ENCODE measurements at places on chromosomes 16 and 17.

GRCh38 chr16:75908331-75909117 lies 182.2 kb upstream of the CPHXL start:
- no peak for DNase-seq

DNA sequence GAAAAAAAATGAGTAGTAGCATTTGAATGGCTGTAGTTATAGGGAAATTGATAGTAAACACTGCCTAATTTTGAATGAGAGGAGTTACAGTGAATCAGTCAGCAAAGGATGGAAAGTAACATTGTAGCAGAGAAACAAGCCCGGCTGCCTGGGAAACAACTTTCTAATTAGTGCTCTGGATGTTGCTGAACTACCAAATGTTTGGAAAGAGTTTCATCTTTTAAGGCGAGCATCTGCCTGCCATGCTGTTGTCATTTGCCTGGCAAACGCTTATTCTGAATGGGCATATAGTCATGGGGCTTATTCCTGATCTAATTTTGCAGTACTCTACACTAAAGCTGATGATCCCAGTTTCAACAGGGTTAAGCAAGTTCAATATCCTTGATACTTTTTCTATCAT lies 138.6 kb downstream of the CDH11 start:
- DNase-seq = no peak

DNA sequence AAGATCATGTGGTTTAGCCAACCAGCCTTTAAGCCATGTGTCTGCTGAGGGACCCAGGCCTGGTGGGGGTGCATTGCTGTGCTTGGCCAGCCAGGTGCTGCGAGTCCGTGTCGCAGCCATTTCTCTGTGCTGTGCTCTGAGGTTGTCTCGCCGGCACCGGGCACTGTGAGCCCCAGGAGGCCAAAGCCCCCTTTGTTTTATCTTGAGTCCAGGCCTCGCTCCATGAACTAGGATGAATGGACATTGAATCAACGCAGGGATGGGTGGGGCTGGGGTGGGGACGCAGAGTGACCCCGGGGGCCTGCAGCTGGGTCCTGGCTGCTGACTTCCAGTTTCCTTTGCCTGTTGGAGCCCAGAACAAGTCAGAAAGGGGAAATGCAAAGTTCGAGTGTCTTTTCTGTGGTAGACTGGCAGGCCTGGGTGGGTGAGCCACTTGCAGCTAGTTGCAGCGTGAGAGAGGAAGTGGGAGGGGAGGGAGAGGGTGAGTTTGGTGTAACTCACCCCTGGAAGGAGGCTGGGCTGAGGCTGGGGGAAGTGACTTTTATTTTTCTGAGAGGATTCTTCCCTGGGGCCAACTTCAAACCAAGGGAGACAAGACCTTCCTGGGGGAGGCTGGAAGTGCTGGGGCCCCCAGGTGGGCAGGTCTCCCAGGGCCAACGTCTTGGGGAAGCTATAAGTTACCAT lies 324.7 kb downstream of the SEC14L1 start:
- DNase-seq = peak; percentile 57

GRCh38 chr17:43371227-43371821 lies 27.5 kb upstream of the ARL4D start:
- DNase-seq = no peak

DNA sequence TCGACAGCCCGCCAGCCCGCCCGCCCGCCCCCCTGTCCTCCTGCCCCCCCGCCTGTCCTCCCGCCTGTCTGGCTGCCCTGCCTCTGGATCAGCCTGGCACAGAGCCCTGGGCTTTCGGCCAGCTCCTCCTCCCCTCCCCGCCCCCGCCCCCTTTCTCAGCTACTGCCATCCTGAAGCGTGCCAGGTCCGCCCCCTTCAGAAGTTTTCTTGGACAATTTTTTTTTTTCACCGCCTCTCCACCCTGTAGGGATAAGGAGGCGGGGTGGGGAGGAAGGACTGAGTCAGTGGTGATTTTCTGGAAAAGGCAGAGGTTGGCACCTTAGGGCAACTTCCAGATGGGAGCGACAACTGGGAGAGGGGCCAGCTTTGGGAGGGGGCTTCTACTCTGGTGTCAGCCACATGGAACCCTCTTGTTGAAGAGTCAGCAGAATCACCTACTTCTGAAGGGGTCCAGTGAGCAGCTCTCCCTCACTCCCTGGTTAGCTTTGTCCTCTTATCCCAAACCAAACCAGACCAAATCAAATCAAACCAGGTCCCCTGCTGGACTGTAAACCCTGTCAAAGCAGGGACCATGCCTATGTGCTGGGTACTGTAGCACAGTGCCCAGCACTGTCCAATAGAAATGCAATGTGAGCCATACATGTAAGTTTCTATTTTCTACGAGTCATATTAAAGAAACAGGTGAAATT lies 19.7 kb downstream of the IGF2BP1 start:
- DNase-seq = no peak

GRCh38 chr17:61996916-61997605 lies 68.0 kb downstream of the MED13 start:
- no peak for DNase-seq

DNA sequence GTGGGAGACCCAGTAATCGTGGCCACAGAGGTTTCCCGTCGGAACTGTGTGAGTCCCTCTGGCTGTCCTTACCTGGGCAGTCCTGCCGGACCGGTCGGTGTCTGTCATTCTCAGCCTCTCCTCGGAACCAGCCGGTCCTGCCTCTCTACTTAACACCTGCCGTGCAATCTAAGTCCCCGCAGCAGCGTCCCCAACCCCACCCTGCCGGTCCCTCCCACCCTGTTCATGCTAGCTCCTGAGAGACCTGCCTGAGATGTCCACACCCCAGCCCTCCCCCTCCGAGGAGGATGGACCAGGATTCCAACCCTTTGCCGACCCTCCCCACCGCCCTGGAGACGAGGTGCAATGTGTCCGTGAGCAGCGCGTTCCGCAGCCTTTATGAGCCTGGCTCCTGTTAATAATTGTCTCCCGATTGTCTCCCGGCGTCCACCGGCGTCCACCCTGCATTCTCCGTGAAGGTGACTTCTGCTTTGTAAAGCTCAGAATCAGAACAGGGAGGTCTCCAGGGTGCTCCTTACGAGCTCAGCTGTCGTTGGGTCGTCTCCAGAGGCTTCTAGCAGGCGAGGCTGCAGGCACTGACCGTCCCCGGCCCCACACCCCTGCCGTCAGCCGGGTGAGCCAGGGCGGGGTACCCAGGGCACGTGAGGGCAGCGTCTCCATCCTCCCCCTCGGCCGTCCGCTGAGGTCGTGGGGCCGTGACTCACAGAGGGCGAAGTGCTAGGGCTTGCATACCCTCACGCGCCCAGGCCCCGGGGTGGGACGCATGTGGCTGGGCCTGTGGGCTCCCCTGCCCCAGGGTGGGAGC lies 10.1 kb downstream of the METRNL start:
- no peak for DNase-seq

DNA sequence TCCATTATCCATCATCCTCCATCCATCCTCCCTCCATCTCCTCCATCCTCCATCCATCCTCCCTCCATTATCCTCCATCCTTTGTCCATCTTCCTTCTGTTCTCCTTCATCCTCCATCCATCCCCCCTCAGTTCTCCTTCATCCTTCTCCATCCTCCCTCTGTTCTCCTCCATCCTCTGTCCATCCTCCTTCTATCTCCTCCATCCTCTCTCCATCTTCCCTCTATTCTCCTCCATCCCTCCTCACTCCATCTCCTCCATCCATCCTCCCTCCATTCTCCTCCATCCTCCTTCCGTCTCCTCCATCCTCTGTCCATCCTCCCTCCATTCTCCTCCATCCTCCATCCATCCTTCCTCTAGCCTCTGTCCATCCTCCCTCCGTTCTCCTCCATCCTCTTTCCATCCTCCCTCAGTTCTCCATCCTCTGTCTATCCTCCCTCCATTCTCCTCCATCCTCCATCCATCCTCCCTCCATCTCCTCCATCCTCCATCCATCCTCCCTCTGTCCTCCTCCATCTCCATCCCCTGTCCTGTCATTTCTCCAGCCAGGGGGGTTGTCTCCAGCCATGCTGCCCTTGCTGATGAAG lies 143.7 kb downstream of the SDK2 start:
- no peak for DNase-seq

DNA sequence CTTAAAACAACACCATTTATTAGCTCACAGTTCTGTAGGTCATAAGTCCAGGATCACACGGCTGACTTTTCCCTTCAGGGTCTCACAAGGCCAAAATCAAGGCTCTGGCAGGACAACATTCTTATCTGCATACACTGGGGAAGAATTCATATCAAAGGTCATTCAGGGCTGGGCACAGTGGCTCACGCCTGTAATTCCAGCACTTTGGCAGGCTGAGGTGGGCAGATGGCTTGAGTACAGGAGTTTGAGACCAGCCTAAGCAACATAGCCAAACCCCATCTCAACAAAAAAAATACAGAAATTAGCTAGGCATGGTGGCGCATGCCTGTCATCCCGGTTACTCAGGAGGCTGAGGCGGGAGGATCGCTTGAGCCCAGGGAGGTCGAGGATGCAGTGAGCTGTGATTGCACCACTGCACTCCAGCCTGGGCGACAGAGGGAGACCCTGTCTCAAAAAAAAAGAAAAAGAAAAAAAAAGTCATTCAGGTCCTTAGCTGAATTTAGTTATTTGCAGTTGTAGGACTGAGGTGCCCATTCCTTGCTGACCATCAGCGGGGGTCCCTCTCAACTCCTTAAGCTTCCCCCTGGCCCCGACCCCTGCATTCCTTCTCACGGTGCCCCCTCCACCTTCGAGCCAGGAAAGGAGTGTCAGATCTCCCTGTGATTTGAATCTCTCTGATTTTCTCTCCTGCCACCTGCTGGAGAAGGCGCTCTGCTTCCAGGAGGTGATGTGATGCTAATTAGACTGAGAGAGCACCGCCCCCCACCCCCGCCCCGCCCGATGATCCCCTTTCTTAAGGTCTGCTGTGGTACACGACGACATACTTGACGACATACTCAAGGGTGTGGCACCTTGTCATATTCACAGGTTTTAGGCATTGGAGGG lies 91.8 kb upstream of the CLEC18A start:
- DNase-seq = no peak

DNA sequence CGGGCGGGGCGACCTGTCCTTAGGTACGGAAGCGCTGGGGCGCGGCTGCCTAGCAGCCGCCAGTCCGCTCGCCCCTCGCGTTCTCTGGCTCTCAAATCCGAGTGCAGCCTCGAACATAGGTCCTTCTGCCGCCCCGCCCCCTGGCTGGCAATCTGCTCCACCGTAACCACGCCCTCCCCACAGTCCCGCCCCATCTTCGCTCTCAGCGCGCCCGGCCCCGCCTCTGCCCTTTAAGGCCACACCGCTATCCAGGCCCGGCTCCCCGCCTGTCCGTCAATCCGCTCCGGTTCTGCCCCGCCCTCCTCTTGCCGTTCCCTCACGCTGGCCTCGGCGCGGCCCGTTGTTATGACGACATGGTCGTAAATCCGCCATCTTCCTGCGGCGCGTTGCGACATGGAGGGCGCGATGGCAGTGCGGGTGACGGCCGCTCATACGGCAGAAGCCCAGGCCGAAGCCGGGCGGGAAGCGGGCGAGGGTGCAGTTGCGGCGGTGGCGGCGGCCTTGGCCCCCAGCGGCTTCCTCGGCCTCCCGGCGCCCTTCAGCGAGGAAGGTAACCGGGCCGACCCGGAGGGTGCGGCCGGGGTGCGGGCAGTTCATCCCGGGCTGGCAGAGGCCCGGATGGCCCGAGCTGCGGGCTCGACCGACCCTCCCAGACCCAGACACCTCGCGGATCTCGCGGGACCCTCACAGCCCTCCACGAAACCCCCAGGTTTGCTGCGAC lies at the start of gene E4F1:
Gene E4F1 (plus strand): TSS at position 371 of the 721 bp plus-strand sequence. CDS start 23 bp downstream, at position 394.
- DNase-seq = peak; percentile 99

GRCh38 chr16:82655072-82655714 lies 28.4 kb downstream of the CDH13 start:
- DNase-seq = peak; percentile 37

- DNase-seq = no peak
Measured at GRCh38 chr16:26263406-26263805, 571.6 kb downstream of the HS3ST4 start.

DNA sequence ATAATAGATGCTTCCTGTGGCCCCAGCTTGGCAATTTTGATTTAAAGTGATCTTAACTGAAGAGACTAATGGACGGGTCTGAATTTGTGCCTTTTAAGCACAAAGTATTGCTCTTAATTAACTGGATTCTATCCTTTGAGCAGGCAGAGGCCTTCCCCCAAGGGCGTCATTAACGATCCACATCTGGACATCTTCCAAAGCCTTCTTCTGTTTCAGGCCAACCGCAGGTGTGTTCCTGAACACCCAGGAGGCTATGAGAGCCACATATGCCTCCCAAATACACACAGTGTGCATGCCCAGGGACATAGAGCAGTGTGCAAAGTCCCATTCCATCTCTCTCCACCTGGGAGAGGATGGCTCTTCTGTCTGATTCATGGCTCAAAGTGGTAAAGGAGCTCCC lies 42.3 kb downstream of the MAPT start:
- no peak for DNase-seq

Measured in stimulated activated CD4-positive, alpha-beta T cell treated with anti-CD3 and anti-CD28 coated beads, Interleukin-1b, Interleukin-23, amount 100 ng/mL, for 1 hour (primary cell).